ENCODE measurements at places on chromosomes 13 and 19. TPM values are rescaled to one million over a fixed set of nuclear protein-coding genes. Genes with fewer than 3 reads are reported as not detected.
A peak's percentile ranks its signal among the peaks of the same experiment; 100 is the strongest.

Gene SLC25A41
- total RNA-seq, result not detected

Gene KLK14
- total RNA-seq, result not detected

Gene ZNF155
- 2.0 TPM for total RNA-seq

Gene FSD1
- total RNA-seq, result not detected

Gene CDX2
- not detected for total RNA-seq

Gene ZNF284
- 1.3 TPM for total RNA-seq

Gene WDR88
- total RNA-seq, result not detected

Gene CAPS
- total RNA-seq, result 2.4 TPM

Gene ZNF835
- 0.36 TPM for total RNA-seq

GRCh38 chr13:45851171-45851921 lies at the start of gene SIAH3:
Gene SIAH3 (minus strand): TSS chr13:45851753. CDS start chr13:45851629, 124 bp downstream.
- H3K4me1 ChIP-seq, result peaks cover 16% of the 10 kb centered on the region
- no peak for DNase-seq
- peak within 1 kb of the TSS; percentile 44 for H3K4me3 ChIP-seq
- H3K27me3 ChIP-seq, result no peaks in the 10 kb centered on the region
- no peaks in the 10 kb centered on the region for H3K36me3 ChIP-seq
- H3K27ac ChIP-seq, result no peak within 1 kb of the TSS

- DNase-seq, result no peak
- H3K4me3 ChIP-seq, result no peak overlapping the region
- H3K36me3 ChIP-seq, result no peaks in the 10 kb centered on the region
- no peaks in the 10 kb centered on the region for H3K4me1 ChIP-seq
Observed at GRCh38 chr13:39208636-39209035, 170.4 kb downstream of the NHLRC3 start.

DNA sequence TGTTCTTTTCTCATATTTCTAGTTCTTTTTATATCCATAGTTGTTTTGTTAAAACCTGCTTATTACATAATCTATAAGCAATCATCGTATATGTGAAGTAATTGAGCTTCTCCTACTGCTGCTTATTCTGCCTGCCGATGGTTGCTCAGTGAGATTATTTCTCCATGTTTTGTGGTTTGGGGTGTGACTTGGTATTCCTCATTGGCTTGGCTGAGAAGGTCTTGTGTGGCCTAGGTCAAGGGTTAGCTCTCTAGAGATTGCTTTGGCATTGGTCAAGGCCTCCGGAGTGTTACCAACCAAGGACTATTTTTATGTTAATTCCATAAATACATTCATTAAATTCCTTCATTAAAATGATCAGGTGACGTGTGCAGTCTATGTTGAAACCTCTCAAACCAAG lies 302.8 kb downstream of the MYO16 start:
- H3K4me1 ChIP-seq, result no peaks in the 10 kb centered on the region
- no peaks in the 10 kb centered on the region for H3K36me3 ChIP-seq
- no peak overlapping the region for H3K4me3 ChIP-seq
- DNase-seq, result no peak
- H3K27me3 ChIP-seq, result no peaks in the 10 kb centered on the region

DNA sequence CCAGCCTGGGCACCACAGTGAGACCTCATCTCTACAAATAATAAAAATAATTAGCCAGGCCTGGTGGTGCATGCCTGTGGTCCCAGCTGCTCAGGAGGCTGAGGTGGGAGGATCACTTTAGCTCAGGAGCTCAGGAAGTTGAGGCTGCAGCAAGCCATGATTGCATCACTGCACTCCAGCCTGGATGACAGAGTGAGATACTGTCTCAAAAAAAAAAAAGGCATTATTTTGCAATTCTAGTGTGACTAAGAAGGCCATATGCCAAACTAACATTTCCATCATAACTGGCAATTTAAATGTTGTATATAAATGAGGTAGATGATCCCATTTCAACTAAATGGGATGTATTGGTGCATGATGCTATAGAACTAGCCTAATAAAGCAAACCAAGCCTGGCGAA lies 632.8 kb upstream of the KLF12 start:
- H3K4me1 ChIP-seq, result no peaks in the 10 kb centered on the region
- H3K27me3 ChIP-seq, result no peaks in the 10 kb centered on the region
- no peak overlapping the region for H3K27ac ChIP-seq

GRCh38 chr19:17266589-17266974 lies 661 bp upstream of the BABAM1 start:
- H3K27me3 ChIP-seq, result no peaks in the 10 kb centered on the region
- H3K27ac ChIP-seq, result peak overlapping the region; percentile 91
- no peak for DNase-seq
- H3K36me3 ChIP-seq, result peaks cover 27% of the 10 kb centered on the region

- no peak overlapping the region for H3K4me3 ChIP-seq
- H3K27me3 ChIP-seq, result no peaks in the 10 kb centered on the region
- no peaks in the 10 kb centered on the region for H3K4me1 ChIP-seq
- H3K36me3 ChIP-seq, result no peaks in the 10 kb centered on the region
- H3K27ac ChIP-seq, result no peak overlapping the region
- DNase-seq, result no peak
Observed at GRCh38 chr13:111947026-111947810, 119.7 kb upstream of the SOX1 start.

DNA sequence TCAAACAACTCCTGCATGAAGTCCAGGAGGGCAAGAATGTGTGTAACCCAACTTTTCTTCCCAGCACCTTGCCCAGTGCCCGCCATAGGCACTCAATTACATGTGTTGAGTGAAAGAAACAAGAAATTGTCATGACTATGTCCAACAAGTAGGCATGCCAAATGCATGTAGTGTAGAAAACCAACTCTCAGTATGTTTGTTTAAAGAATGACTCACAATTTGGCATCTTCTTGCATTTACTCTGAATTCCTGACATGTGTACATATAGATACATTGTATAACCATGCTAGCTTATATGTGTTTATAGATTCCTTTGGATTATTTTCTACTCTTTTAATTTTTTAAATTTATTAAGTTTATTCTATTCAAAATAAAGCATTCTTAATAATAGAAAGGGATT lies 305.0 kb downstream of the EFNB2 start:
- H3K36me3 ChIP-seq, result no peaks in the 10 kb centered on the region
- H3K27me3 ChIP-seq, result no peaks in the 10 kb centered on the region
- no peak overlapping the region for H3K27ac ChIP-seq
- DNase-seq, result no peak

DNA sequence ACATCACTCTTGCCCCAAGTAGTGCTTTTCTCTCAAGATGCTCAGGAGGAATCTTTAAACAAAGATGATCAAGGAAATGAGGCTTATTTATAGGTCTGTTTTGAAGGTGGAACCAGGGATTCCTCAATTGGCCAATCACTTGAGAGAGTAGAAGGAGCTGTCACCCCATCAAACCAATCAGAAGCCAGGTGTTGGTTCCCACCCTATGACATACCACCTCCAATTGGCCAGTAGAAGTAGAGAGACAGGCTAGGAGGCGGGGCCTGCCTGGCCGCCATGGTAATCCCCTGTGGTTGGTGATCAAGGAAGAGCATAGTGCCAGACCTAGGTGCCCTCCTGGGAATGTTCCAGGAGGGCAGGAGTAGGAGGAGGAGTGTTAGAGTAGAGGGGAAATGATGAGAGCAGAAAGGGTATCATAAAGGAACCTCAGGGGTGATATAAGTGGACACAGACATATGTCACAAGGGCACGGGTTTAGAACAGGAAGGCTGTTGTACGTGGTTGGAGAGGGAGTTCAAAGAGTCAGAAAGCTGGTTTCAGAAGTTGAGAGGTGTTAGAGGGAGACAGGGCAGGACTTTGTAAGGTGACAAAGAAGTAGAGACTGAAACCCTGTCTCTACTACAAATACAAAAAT lies 10.5 kb downstream of the PMIS2 start:
- H3K27me3 ChIP-seq, result no peaks in the 10 kb centered on the region
- H3K4me3 ChIP-seq, result no peak overlapping the region
- DNase-seq, result no peak
- no peaks in the 10 kb centered on the region for H3K4me1 ChIP-seq
- no peak overlapping the region for H3K27ac ChIP-seq

DNA sequence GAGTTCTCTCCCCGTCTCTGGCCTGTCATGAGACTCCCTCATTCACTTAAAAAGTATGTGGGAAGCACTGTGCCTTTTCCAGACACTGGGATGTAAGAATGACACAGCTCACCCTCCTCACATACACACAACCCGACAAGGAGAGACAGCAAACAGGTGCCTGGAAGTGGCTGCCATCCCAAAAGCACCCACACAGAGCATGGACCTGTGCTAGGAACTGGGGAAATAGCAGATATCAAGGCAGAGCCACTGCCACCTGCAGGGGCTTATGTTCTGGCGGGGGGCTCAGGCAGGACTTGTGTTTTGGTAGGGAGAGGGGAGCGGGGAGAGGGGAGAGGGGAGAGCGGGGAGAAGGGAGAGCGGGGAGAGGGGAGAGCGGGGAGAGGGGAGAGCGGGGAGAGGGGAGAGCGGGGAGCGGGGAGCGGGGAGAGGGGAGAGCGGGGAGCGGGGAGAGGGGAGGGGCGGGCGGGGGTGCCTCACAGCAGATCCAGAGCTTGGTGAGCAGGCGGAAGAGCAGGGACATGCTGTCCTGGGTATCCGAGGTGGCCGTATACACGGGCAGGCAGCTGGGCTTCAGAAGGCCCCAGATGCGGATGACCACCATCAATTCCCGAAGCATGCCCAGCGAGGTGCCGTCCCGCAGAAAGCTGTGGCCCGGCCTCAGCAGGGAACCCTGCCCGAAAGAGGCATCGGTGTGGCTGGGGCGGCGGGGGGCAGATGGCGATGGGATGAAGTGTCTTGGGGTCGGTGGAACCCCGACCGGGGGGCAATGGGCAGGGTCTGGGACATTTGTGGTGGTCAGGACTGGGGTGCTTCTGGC lies 12.2 kb downstream of the CFD start:
- no peaks in the 10 kb centered on the region for H3K4me1 ChIP-seq
- peak overlapping the region; percentile 37 for H3K27ac ChIP-seq
- H3K4me3 ChIP-seq, result no peak overlapping the region
- H3K36me3 ChIP-seq, result no peaks in the 10 kb centered on the region

DNA sequence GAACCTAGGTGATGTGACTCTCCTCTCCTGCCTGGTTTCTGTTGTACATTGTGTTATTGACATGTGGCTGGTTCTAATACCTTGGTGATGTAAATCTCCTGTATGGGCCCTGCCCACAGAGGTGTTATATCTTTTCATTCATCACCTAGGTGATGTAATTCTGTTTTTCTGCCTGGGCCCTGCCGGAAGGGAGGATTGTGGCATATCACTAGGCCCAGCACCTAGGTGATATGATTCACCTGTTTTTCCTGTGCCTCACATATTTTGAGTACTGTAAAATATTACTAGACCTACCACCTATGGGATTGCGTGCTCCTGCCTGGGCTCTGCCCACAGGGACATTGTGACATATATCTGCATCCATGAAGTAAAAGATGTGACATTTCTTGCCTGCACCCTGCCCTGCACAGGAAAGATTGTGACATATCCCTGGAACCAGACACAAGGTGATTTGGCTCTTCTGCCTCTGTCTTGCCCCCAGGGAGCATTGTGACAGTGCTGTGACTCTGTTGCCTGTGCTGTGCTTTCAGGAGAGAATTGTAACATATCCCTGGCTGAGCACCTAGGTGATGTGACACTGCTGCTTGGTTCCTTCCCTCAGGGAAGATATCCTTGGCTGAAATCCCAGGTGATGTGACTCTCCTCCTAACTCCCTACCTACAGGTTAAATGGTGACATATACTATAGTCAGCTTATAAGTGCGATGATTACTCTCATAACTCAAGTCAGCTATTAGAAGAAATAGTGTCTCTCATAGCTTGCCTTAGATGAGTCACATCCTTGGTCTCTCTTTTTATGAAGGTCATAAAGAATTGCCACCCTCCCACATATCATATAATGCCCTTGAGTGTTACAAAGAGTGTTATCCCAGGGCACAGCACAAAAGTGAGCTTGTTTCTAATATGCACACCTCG lies 13.3 kb upstream of the ZNF681 start:
- no peaks in the 10 kb centered on the region for H3K27me3 ChIP-seq
- no peak overlapping the region for H3K4me3 ChIP-seq
- DNase-seq, result no peak
- H3K4me1 ChIP-seq, result no peaks in the 10 kb centered on the region

GRCh38 chr13:102892503-102892902 lies 46.7 kb downstream of the ERCC5 start:
- DNase-seq, result no peak
- no peaks in the 10 kb centered on the region for H3K27me3 ChIP-seq
- H3K4me1 ChIP-seq, result no peaks in the 10 kb centered on the region
- no peak overlapping the region for H3K4me3 ChIP-seq

GRCh38 chr13:110447058-110447511 lies 114.4 kb downstream of the RAB20 start:
- DNase-seq, result no peak
- no peak overlapping the region for H3K4me3 ChIP-seq
- H3K27me3 ChIP-seq, result no peaks in the 10 kb centered on the region

- DNase-seq, result no peak
- H3K36me3 ChIP-seq, result peaks cover 6% of the 10 kb centered on the region
- H3K27me3 ChIP-seq, result no peaks in the 10 kb centered on the region
- H3K4me3 ChIP-seq, result no peak overlapping the region
Observed at GRCh38 chr19:56091751-56092546, 29.1 kb downstream of the ZNF787 start.

- no peaks in the 10 kb centered on the region for H3K27me3 ChIP-seq
- H3K27ac ChIP-seq, result no peak overlapping the region
- no peak overlapping the region for H3K4me3 ChIP-seq
Observed at GRCh38 chr13:114148521-114148855, 16.1 kb upstream of the RASA3 start.

DNA sequence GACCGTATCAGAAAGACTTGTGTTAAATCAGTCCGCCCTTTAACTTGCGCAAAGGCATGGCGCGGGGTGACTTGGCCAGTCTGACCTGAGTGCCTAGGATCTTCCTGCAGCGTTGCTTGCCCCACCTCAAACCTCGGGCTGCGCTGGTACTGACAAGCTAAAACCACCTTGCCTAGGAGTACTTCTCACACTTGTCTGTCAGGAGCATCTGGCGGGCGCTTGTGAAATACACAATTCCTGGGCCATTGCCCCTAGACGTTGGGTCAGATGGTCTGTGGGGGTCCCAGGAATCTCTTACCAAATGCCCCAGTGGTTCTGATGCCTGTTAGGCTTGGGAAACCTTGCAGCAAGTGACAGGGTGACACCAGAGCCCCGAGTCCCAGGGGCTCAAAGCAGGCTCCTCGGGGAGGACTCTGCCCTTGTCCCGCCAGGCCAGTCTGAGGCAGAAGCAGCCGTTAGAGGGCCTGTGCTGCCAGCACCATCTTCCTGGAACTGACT lies 12.9 kb downstream of the CEBPG start:
- H3K36me3 ChIP-seq, result no peaks in the 10 kb centered on the region
- no peak overlapping the region for H3K4me3 ChIP-seq
- DNase-seq, result peak; percentile 77
- H3K27ac ChIP-seq, result peak overlapping the region; percentile 86
- H3K4me1 ChIP-seq, result peaks cover 61% of the 10 kb centered on the region

DNA sequence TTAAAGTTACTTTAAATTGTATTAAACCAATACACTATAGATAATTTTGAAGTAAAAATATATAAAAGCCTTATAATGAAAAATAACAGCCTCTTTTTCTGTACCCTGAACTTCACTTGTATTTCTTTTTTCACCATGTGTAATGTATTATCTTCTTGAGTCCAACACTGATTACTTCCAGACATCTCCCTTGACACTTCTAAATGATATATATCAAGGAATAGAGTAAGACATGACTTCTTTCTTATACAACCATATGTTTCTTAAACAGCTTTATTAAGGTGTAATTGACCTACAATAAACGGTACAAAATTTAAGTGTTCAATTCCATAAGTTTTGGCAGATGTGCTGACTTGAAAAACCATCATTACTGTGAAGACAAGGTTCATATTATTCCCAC lies 531.9 kb downstream of the OLFM4 start:
- no peaks in the 10 kb centered on the region for H3K4me1 ChIP-seq
- H3K27me3 ChIP-seq, result no peaks in the 10 kb centered on the region
- no peak overlapping the region for H3K4me3 ChIP-seq
- no peaks in the 10 kb centered on the region for H3K36me3 ChIP-seq
- DNase-seq, result no peak
- no peak overlapping the region for H3K27ac ChIP-seq

Data from gastrocnemius medialis (tissue), 4 donors.